ENCODE measurements at places on chromosomes 5 and 9. TPM values are rescaled to one million over a fixed set of nuclear protein-coding genes. Genes with fewer than 3 reads are reported as not detected.

The CTXN3 gene
- total RNA-seq: not detected

The DND1 gene
- 3.7 TPM for total RNA-seq

The TGFBR1 gene
- 33.5 TPM for total RNA-seq

The SEPTIN8 gene
- 26.4 TPM for total RNA-seq

The FOXD4 gene
- total RNA-seq: not detected

- DNase-seq: peak; percentile 26
Observed at GRCh38 chr5:61280205-61280604, 51.9 kb upstream of the ZSWIM6 start.

DNA sequence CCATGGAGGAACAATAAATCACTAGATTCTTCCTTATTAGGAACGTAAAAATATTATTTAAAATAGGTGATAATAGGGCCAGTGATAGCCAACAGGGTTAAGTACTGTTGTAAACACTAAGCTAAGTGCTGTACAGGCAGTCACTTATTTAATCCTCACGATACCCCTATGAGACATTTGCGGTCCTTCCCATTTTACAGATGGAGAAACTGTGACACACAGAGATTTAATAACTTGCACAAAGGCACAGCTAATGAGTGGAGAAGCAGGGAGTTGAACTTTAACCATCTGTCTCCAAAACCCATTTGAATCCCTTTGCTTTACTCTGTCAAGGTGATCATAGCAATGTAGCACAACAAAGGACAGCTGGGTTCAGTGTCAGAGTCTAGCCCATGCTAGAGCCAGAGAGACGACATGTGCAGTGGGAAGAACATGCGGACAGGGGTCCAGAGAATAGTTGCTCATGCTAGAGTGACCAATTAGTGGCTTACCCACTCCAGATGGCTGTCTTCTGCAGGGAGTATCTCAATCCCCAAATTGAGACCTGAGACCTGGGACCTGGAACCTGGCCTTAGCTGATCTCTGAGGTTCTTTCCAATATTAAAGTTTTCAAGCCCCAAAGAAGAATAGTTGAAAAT is 28.9 kb downstream of the STXBP1 start:
- DNase-seq: no peak

- DNase-seq: no peak
Observed at GRCh38 chr9:134592819-134593200, 48.8 kb upstream of the COL5A1 start.

- DNase-seq: no peak
Observed at GRCh38 chr9:136050701-136051452, 44.2 kb downstream of the NACC2 start.

- peak; percentile 13 for DNase-seq
Observed at GRCh38 chr5:93721071-93721470, 20.3 kb downstream of the POU5F2 start.

DNA sequence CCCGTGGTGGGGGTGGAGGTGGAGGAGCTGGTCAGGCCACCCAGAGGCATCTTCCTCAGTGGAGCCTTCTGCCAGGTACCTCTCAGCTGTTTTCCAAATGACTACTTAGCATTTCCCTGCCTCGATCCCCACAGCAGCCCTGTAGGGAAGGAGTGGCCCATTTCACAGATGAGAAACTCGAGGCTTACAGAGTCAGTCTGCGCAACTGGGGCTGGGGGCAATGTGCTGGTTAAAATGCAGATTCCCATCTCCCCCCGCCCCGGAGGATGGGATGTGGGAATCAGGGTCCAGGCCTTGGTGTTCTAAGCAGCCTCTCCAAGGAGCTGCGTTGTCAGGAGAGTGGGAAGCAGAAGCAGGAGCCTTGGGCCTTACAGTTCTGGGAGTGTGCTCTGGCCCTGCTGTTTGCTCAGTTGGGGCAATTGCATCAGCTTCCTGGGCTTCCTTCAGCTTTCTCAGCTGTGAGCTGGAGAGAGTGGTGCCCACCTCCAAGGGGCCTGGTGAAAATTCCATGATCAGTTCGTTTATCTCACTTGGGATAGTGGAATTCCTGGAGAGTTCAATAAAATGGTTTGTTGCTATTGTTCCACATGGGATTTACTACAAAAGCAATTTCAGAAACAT is 19.4 kb downstream of the ERGIC1 start:
- no peak for DNase-seq

DNA sequence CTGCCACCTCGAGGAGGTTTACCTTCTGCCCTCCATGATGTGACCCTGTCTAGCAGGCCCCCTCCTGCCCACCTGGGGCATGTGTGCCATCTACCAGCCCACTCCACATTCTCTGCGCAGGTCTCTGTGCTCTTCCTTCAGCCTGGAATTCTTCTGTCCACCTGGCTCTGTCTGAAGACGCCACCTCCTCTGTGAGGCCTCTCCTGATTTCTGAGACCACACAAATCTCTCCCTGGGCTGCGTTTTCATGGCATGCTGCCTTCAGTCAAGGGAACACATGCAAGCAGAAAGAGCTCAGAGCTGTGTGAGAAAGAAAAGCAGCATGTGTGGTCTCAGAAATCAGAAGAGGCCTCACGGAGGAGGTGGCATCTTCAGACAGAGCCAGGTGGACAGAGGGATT is 22.1 kb downstream of the FOXE1 start:
- no peak for DNase-seq

- DNase-seq: peak; percentile 16
Observed at GRCh38 chr9:91089405-91090129, 272.2 kb downstream of the AUH start.

GRCh38 chr9:134326724-134327601 is 708 bp downstream of the RXRA start:
- DNase-seq: no peak

GRCh38 chr9:74817816-74818215 is 69.9 kb downstream of the TRPM6 start:
- no peak for DNase-seq

DNA sequence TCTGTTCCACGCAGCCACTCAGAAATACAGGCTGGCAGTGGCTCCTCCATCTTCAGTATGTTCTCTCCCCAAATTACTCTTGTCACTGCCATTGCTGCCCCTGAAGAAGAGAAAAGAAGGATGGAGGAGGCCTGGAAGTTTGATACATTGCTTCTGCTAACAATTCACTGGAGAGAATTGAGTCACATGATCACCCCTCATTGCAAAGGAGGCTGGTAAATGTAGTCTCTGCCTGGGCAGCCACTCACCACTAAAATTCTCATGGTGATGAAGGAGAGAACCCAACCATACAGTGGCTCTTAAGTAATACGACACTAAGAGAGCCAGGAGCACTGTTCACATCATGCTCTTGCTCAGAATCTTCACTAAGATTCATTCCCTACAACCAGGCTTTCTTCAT is 112.0 kb downstream of the DOCK8 start:
- no peak for DNase-seq

DNA sequence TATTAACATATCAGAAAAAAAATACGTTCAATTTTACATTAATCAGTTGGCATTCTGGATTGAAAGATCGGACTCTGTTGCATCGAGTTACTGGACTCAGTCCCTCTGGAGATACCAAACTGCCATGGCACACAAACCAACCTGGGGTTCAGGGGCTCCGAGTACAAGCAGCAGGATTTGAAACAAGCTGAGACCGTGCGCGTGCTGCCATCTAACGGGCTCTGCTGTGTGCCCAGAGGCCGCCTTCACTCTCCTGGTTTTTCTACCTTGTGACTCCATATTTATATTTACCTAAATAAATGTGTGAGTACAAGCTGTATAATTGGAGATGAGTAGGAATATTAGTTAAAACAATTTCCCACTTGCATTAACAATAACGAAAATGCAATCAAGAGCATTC is 48.2 kb downstream of the ANXA1 start:
- no peak for DNase-seq

GRCh38 chr5:54608423-54609085 is 91.0 kb downstream of the SNX18 start:
- no peak for DNase-seq

GRCh38 chr9:97109194-97109811 is 70.4 kb upstream of the CTSV start:
- DNase-seq: peak; percentile 42

- no peak for DNase-seq
Observed at GRCh38 chr5:139895647-139896046, 100.0 kb downstream of the PSD2 start.

GRCh38 chr9:69140123-69140735 is 33.8 kb upstream of the TJP2 start:
- no peak for DNase-seq

DNA sequence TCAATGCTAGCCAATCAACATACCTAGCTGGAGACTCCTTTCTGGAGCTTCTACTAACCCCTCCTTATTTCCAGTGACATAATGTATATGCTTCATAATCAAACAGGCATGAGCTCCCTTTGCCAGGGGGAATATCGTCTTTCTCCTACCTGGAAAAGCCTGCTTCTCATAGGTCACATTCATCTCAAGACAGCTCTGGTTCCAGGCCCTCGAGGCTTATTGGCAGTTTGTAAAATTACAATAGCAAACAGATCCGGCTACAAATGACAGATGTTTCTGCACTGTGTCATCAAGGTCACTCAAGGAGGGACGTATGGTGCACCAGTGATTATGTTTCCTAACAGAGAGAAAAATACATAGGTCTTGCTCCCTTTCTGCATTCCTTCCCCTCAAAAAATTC is 140.0 kb downstream of the SAXO1 start:
- DNase-seq: no peak

Measured in activated T-cell treated with anti-CD3 and anti-CD28 coated beads, Interleukin-2, amount 50 U/mL, for 72 hours (primary cell).